NCI-H510A (cell line): ENCODE measurements at places on chromosomes 7 and 10.

GRCh38 chr7:101162551-101163278 is 2.7 kb downstream of the VGF start:
- DNase-seq, result peak; percentile 55

DNA sequence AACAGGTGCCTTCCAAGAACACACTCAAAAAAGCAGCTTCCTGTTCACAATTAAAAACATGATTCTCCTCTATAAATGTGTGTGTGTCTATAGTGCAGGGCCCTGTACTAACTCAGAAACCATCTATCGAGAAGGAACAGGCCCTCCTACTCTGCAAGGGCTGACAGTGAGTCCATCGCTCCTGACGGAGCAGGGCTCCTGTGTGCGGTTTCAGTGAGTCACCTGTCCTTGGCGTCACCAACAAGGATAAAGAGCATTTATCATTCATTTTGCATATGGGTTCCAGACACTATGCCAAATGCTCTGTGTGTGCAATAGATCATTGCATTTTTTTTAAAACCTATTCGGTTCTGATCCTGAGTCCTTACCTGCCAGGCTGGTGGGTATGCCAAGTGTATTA is 63.7 kb downstream of the TACC2 start:
- DNase-seq, result no peak

DNA sequence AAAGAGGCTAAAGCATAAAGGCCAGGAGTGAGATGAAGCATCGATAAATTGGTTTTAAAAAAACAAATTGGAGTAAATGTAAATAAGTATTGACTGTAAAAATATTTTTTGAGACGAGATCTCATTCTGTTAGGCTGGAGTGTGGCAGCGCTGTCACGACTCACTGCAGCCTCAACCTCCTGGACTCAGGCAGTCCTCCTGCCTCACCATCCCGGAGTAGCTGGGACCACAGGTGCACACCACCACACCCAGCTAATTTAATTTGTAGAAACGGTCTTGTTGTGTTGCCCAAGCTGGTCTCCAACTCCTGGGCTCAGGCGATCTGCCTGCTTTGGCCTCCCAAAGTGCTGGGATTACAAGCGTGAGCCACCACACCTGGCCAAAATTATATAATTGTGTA is 17.8 kb downstream of the HNRNPA2B1 start:
- DNase-seq, result no peak

GRCh38 chr7:47314728-47315607 is 266.9 kb downstream of the TNS3 start:
- DNase-seq, result no peak

DNA sequence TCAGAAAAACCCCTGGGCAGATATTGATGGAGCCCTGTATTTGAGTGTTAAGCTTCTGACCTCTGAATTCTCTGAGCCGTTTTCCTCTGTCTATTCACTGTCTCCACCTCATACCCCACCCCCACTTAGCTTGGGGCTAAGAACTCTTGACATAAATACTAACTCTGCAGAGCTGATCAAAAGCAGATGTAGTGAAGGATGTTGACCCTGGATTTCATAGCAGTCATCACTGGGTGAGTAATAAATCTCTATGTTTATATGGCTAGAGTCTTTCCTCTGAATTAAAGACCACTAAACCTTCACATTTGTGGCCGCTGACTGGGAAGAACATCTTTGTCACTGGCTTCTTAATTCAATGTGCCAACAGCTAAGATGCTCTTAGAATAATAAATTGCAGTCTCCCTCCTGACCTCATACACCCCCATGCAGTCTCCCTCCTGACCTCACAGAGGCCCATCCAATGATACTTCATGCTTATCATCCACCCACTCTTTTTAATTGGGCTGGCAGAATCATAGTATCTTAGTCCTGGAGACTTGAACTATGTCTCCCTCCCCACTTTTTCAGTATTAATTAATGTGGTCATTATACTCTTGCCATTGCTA is 78.0 kb upstream of the MACROH2A2 start:
- DNase-seq, result peak; percentile 56

DNA sequence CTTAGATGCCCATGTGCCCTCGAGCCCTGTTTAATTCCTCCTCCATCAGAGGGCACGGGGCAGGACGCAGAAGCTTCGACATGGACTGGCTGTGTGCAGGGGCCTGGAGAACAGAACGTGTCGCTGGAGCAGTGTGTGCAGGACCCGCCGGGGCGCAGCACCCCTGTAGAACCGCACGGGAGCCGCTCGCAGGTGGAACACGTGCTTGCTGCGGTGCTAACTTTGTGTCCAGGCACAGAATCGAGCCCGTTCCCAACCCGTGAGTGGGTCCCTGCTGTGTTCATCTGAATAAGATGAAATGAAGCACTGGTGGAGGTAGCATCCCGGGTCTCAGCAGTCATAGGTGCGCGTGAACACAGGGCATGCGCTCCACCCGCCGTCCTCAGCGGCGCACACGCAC is 116.9 kb downstream of the WDR37 start:
- DNase-seq, result no peak

GRCh38 chr10:76160446-76161300 is 729.2 kb downstream of the LRMDA start:
- DNase-seq, result no peak

GRCh38 chr10:124285587-124286527 is 132.9 kb downstream of the OAT start:
- DNase-seq, result no peak

DNA sequence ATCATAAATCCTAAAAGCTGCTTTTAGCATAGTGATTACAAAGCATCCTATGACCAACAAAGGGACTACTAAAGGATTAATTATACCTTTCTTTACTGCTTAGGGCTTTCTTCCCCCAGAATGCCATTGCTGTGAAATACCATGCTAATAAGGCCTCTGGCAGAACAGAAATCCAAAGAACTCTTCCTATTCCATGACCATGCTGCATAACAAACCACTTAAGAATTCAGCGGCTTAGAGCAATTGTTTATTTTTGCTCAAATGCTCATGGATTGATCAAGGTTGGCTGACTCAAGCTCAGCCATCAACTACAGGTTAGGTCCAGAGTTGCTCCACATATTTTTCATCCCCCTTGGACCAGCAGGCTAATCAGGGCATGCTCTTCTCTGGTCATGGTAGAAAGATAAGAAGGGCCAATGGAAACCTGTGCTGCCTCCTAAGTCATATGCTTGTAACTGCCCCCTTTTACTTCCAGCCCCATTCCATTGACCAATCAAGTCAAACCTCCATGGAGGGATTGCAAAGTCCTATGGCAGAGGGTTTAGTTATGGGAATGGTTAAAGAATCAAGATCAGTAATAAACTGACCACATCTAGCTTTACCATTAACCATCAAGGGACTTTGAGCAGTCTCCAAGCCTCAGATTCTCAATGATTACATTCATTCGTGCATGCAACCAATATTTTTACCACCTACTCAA is 244.4 kb upstream of the FZD1 start:
- no peak for DNase-seq

- DNase-seq, result peak; percentile 47
Observed at GRCh38 chr10:80196270-80196949, 8.9 kb downstream of the ANXA11 start.

- no peak for DNase-seq
Observed at GRCh38 chr10:128943111-128943510, 523.9 kb upstream of the MGMT start.

DNA sequence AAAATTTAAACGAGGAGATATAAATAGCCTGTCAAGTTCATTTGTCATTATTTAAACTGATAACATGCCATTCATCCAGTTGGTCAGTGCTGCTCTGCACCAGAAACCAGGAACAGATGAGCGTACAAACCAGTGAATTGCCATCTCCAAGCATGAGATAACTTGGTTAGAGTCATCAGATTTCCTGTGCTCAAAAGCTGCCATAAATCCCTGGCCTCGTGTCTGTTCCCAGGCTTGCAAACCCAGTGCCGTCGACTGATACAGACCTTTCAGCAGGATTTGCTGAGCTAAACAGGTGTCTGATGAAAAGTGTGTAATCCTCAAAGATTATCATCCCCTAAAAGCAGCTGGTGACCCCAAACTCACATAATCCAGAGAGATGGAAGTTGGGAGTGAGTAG is 96.0 kb upstream of the SAMD8 start:
- DNase-seq, result no peak

GRCh38 chr10:48779546-48780152 is 95.0 kb downstream of the WDFY4 start:
- DNase-seq, result no peak

- DNase-seq, result no peak
Observed at GRCh38 chr7:90484706-90485105, 15.3 kb downstream of the PTTG1IP2 start.

DNA sequence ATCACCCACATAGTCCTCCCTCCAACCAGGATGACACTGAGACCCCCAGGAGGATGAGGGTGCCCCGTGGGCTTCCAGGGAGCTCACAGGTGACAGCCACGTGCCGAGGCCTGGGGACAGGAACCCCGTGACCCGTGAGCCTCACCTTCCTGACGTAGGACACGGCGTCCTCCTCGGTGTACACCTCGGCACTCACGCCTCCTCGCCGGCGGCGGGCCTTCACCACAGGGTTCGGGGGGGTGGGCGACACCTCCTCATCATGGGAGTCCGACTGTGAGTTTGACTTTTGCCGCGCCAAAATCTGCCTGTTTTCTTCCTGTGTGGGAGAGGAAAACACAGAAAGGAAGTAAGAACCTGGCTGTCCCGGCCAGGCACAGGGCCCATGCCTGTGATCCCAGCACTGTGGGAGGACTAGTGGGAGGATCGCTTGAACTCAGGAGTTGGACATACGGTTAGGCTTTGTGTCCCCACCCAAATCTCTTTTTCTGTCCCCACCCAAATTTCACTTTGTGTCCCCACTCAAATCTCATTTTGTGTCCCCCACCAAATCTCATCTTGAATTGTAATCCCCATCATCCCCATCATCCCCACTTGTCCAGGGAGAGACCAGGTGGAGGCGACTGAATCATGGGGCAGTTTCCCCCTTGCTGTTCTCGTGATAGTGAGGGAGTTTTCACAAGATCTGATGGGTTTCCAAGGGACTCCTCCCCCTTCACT is 45.9 kb upstream of the DNAAF5 start:
- DNase-seq, result no peak

DNA sequence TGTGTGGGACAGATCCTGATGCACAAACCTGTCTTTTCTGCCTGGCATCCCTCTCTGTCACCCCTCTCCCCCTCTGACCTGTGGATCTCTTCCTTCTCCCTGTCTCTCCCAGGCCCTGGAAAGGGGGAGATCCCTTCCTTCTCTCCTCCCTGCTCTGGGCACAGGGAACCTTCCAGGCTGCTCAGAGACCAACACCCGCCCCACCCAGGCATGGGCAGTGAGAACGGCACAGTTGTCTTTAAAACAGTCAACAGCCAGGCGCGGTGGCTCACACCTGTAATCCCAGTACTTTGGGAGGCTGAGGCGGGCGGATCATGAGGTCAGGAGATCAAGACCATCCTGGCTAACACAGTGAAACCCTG is 34.7 kb downstream of the KCNH2 start:
- DNase-seq, result no peak

DNA sequence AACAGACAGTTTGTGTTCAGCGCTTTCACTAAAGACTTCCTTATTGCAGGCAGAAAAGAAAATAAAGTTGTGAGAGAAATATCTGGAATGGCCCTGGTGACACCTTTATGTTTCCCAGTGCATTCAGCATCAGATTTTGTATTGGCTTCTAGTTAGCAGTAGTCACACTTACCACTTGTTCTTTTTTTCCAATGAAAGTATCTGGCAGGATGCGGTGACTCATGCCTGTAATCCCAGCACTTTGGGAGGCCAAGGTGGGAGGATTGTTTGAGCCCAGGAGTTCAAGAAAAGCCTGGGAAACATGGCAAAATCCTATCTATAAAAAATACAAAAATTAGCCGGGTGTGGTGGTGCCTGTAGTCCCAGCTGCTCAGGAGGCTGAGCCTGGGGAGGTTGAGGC is 649.6 kb downstream of the LRMDA start:
- no peak for DNase-seq

DNA sequence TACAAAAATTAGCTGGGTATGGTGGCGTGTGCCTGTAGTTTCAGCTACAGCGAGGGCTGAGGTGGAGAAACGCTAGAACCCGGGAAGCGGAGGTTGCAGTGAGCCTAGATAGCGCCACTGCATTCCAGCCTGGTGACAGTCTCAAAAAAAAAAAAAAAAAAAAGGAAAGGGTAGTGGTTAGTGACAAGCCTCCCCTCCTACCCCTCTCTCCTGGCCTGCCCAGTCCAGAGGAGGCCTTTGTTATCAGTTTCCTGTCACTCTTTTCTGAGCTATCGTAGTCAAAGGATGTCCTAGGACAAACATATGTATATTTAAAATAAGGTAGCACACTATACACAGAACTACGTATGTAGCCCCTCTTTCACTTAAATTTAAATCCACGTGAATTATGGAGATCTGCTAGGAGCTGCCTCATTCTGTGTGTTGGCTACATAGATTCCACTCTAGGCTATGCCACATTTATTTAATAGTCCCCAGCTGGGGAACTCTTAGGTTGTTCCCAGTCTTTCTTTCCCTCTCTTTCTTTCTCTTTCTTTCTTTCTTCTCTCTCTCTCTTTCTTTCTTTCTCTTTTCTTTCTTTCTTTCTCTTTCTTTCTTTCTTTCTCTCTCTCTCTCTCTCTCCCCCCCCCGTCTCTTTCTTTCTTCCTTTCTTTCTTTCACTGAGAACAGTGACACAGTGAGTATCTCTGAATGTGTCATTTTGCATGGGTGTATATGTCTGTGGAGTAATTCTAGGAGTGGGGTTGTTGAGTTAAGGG is 3.9 kb downstream of the TSPAN15 start:
- DNase-seq, result no peak

DNA sequence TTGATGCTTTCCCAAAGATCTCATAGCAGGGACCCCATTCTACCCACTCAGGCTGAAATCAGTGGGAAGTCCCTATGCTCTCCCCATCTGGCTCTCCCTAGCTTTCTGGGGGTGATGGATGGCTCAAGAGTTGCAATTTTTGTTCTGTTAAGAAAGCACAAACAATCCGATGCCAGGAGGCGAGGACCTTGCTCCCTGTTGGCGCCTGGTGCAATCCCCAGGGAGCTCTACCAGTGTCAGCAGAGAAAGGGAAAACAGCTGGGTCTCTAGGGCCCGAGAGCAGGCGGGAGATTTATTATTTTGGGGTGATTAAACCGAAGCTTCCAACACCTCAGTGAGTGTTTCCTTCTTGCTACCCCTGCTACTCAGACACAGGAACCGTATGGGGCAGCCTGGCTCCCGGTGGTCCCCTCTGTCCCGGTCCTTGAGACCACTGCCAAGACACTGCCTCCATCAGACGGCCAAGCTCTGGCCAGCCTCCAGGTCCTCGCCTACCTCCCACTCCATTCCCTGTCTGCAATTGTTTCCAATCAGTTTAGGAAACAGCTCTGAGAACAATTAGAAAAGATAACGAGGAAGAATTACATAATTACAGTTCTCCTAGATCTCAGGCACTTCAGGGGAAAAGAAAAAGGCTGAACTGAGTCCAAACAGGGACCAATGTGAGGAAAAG is 147.9 kb downstream of the PLXNA4 start:
- no peak for DNase-seq

DNA sequence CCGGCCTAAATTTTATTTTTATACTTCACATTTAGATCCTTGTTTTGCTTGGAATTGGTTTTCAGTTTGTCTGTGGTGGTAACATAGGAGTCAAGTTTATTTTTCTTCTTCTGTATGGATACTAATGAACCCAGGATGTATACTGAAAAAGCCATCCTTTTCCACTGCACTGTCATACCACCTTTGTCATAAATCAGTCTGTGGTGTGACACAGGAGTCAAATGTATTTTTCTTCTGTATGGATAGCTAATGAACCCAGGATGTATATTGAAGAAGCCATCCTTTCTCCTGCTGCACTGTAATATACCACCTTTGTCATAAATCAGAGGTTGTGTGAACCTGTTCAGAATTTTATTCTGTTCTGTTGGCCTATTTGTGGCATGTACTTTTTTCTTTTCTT is 21.4 kb downstream of the VPS26A start:
- no peak for DNase-seq
